ENCODE measurements at places on chromosomes 2 and 18. TPM values are rescaled to one million over a fixed set of nuclear protein-coding genes. Genes with fewer than 3 reads are reported as not detected.
A peak's percentile ranks its signal among the peaks of the same experiment; 100 is the strongest.

DNA sequence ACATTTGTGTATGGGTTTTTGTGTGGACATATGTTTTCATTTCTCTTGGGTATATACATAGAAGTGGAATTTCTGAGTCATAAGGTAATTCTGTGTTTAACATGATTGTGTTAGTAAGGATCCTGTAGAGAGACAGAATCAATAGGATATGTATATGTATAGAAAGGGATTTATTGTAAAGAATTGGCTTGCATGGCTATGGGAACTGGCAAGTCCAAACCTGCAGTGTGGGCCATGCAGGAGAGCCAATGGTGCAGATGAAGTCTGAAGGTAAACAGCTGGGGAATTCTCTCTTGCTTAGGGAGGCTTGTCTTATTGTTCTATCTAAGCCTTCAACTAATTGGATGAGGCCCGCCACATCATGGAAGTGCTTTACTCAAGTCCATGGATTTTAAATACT, 39.2 kb upstream of the IL1R2 start:
- DNase-seq: no peak

DNA sequence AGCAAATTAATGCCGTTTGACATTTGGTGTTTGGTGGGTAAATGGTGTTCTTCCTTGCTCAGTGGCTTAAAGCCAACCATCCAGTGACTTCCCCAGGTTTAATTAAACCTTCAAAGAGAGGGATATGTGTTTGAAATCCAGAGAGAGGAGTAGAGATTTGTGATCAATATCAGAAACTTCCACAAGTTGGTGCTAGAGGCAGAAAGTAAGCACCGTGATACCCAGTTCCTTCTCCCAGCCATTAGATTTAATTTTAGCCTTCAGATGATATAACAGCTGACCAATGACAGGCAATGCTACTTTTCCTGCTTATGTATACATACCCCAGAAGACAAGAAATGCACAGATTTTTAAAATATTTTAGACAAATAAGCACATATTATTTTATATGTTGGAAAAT, 398.5 kb downstream of the CDH2 start:
- no peak for DNase-seq

DNA sequence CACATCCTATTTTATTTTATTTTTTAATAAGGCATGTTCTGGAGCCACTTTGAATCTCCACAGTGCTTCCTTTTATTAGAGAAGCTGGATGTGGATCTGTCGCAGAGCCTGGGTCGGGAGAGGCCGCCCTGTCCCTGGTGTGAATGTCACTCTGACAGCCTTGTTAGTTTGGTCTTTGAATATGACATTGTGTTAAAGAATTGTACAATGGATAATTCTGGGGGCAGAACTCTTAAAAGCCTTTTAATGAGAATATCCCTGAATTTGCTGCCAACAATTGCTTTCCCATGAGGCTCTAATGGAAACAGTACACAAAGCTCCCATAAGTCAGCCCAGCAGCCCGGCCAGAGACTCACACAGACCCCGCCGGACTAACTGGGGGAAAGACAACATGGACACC, 82.4 kb downstream of the MTCL1 start:
- DNase-seq: no peak

Gene HAAO
- 2.3 TPM for total RNA-seq

DNA sequence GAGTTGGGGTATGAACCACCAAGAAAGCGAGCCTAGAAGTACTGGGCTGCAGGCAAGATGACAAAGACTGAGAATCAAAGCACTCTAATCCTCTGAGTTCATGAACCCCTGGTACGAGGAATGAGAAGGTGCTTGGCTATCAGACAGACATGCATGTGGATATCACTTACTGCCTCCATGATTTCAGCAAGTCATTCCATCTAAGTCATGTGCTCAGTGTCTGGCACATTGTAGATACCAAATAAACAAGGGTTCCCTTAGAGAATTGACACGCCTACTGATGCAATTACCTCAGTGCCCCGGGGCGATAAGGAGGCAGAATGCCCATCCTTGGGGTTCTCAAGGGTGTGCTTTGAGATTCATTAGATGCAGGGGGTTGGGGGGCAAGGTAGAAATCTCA, 125.6 kb upstream of the PKDCC start:
- DNase-seq: no peak

DNA sequence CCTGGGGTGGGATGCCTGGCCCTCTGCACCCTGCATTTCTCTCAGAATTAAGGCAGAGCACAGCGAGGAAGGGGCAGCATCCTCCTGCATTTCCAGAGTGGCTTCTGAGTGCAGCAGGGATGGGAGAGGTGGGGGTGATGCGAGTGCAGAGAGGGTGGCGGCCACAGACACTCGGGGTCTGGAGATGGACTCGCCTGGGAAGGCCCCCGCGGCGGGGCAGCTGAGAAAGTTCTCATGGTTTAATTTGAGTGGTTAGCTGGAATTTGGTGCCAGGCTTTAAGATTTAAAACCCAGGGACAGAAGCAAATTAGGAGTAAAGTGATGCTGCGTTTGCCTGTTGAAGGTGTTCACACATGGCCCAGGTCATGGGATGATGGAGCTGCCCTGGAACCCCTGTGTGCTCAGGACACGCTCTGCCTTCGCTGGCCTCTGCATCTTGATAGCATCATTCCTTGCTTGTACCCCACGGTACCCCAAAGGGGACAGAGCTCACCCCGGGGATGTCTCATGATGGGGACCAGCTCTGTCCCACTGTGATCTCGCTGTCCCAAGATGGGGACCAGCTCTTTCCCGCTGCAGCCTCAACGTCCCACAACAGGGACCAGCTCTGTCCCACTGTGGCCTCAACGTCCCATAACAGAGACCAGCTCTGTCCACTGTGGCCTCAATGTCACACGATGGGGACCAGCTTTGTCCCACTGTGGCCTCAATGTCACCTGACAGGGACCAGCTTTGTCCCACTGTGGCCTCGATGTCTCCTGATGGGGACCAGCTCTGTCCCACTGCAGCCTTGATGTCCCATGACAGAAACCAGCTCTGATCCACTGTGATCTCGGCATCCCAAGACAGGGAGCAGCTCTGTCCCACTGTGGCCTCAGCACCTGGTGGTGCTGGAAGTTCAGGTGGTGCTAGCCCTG, 27.5 kb downstream of the TMEM18 start:
- DNase-seq: no peak

GRCh38 chr2:143730953-143731260, 601.7 kb downstream of the ARHGAP15 start:
- no peak for DNase-seq

Gene C1QL2
- total RNA-seq: not detected

Gene KIAA1328
- 3.6 TPM for total RNA-seq

Gene KYNU
- total RNA-seq: 1.3 TPM

GRCh38 chr18:32930695-32931301, 158.0 kb upstream of the KLHL14 start:
- DNase-seq: no peak

GRCh38 chr2:75076088-75076487, 117.6 kb downstream of the POLE4 start:
- no peak for DNase-seq

GRCh38 chr2:218021536-218022071, 18.8 kb upstream of the TNS1 start:
- peak; percentile 79 for DNase-seq

DNA sequence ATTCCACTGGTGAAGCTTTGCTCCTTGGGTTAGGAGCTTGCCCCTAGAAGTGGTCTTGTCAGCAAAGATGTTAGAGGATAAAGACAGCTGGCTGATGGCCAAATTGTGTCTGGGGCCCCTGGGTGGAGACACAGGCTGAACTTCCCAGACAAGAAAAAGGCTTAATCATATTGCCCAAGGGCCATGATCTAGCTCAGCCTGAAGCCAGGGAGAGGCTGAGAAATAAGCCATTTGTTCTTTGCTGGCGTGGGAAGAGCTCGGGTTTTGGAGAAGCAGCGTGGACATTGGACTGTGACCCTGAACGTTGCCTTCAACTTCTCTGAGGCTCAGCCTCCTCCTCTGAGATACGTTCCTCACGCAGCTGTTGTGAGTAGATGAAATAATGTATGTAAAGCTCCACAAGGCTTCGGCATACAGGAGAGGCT, 153.0 kb downstream of the ZFP36L2 start:
- peak; percentile 78 for DNase-seq

Gene KCNF1
- not detected for total RNA-seq

- no peak for DNase-seq
Observed at GRCh38 chr2:122145856-122146255, 390.4 kb downstream of the TSN start.

DNA sequence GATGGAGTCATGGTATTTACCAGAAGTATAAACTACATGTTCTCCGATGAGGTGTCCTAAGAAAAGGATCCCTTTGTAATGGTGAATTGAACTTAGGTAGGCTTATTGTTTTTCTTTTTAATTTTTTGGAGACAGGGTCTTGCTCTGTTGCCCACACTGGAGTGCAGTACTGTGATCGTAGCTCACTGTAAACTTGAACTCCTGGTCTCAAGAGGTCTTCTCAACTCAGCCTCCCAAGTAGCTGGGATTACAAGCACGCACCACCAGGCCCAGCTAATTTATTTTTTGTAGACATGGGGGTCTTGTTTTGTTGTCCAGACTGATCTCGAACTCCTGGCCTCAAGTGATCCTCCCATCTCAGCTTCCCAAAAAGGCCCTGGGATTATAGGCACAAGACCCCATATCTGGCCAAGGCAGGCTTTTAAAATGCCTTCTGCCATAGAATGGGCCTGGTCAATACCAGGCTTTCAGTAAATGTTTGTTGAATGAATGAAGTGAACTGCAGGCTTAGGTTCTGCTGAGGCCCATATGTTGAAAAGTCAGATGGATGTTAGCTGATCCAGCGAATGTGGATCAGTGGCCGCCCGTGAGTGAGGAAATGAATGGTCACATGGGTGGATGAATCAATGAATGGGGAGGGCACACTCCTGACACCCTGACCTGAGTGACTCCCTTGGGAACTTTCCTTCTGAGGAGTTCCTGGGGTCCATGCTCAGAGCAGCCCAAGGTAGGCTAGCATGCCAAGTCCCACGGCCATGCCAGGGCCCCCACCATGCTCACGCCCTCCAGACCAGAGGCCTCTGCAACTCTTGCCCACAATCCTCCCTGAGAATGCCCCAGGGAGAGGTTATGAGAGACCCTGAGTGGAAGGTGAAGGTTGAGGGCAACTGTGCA, 118.0 kb upstream of the MYCN start:
- no peak for DNase-seq

DNA sequence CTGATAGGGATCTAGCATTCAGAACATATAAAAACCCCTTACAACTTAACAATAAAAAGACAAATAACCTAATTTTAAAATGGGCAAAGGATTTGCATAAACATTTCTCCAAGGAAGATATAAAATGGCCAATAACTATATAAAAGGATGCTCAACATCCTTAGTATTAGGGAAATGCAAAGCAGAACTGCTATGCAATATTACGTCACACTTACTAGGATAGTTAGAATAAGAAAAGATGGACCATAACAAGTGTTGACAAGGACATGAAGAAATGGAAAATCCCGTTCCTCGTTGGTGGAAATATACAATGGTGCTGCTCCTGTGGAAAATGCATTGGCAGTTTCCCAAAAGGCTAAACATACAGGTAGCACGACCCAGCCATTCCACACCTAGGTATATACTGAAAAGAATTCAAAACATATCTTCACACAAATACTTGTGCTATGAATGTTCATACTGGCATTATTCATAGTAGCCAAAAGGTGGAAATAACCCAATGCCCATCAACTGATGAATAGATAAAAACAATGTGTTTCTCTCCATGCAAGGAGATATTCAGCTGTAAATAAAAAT, 48.2 kb upstream of the REV1 start:
- no peak for DNase-seq

DNA sequence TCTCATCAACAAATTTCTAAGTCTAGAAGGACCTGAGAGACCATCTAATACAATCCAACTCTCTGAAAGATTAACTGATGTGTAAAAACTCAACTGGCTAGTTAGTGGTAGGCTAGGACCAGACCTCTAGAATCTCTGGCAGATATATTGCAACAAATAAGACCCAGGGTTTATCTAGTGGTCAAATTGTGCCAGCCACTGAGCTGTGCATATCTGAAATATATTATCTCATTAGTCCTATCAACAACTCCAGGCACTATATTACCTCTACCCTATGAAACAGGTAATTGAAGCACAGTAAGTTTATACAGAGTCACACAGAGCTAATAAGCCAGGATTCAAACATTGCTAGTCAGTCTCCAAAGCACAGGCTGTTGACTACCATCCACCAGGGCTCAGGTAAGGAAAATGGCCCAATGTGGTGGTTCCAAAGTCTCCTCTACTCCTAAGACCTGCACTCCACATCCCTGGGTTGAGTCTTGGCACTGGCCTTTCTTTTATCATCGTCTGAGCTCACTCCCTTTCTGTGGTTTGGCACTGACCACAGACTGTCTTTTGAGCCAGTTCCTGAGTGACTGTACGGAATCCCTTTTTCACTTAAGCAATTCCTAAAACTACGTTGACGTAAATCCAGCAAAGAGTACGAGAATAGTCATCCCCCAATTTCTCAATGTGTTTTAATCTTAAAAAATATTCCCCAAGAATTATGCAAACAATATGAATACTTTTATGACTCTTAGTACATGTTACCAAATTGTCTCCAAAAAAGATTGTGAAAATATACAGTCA, 11.9 kb upstream of the PID1 start:
- no peak for DNase-seq

DNA sequence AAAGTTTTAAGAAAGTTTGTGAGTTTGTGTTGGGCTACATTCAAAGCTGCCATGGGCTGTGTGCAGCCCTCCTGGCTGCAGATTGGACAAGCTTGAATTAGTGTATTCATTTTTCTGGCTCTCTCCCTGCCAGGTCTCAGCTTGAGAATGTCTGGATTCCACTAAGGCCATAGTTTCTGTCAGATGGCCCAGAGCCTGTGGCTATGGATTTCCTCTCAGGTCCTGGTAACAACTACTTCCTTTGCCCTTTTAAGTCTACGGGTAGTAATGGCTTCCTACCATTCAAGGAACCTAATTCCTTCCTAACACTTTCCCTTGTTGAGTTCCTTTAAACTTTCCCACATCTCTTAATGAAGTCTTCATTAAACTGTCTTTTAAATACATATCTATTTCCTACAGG, 24.3 kb upstream of the PSMD14 start:
- no peak for DNase-seq

DNA sequence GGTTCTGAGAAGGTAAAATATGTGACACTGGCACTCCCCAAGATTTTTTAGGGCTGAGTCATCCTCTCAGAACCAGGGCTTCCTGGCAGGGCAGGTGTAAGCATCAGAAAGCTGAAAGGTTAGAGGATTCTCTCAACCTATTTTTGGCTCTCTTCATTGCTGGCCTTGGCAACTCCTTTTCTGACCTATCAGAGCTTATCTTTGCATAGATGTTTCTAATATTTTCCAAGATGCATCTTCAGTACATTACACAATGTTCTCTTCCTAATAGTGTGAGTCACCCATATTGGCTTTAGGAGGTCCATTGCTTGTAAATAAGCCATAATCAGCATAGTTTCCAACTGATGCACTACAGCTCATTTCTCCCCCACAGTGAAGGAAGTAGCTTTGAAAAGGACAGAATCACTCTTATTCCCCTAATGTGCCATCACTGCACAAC, 2008.4 kb upstream of the PIK3C3 start:
- DNase-seq: no peak

GRCh38 chr2:15954761-15955160, 14.4 kb downstream of the MYCN start:
- DNase-seq: no peak
